Stimulated activated CD8-positive, alpha-beta memory T cell treated with anti-CD3 and anti-CD28 coated beads, Interleukin-15, amount 100 ng/mL, for 1 hour (primary cell): ENCODE measurements at places on chromosomes 3 and 15.

DNA sequence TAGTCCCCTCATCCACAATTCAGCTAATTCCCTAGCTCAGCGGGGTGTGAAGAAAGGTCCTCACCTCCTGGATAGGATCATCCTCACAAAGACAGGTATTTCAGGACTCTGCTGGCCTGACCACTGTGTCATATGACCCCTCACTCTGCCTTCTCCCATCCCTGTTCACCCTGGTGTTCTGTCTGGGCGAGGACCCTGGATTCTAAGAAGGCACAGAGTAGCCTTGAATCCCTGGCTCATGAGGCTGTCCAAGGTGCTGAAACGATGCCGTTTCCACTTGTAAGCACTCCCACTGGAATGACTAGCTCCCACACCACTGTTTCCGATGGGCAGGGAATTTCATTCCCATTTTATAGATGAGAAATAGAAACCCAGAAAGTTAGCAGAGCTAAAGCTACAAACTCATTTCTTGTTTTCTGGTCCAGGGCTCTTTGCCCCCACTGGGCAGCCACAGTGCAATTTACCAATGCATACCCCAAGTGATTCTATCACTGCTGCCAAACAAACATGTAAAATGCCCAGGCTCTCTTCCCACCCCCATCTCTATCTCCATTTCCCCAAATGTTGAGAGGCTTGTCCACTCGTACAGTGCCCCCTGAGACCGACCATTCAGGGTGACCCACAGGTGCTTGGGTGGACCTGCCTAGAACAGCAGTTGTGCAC, 83.2 kb downstream of the RAB11A start:
- DNase-seq: no peak

DNA sequence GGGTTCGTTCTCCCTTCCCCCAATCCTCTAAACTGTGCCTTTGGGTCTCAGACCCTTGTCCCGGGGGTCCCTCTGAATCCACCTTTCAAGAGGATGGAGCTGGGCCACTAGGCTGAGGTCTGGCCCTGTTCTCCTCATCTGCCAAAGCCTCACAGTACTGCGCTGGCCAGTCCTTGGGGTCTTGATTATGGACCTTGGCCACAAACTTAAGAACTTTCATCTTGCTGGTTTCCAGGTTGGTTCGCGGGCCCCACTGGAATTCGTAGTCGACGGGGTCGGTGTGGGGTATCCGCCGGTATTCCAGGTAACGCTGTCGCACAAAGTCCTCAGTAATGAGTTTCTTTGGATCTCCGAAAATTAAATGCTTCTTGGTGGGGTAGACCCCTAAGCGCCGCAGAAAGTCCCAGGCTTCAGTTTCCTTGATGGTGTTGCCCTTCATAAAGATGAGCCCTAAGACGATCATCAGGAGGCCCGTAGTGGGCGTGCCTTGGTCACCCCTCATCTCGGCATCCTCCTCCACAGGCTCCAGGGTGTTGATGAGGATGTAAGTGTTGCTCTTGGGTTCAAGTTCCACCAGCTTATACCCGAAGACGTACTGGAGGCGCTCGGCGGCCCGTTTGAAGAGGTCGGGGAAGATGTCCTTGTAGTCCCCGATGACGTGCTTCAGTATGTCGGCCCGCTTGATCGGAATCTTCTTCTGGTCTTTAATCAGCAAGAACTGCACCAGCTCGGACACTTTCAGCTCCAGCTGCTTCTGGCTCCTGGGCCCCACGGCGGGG, 727 bp downstream of the NSMCE3 start:
- peak; percentile 20 for DNase-seq

- no peak for DNase-seq
These were observed 29.3 kb downstream of the NFKBIZ start for GRCh38 chr3:101878589-101878988.

DNA sequence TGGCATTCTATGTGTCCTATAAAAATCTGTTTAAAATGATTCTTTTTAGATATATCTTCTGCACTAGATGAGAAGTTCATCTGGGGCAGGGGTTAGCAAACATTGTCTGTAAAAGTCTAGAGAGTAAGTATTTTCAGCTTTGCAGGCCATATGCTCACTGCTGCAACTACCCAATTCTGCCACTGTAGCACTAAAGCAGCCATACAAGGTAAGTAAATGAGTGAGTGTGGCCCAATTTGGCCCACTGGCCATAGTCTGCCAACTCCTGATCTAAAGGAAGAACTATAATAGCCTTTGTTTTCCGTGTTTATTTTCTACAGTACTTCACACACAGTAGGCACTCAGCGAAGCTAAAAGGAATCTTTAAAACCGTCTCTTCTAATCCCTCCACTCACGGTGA, 42.3 kb downstream of the DLG1 start:
- no peak for DNase-seq

DNA sequence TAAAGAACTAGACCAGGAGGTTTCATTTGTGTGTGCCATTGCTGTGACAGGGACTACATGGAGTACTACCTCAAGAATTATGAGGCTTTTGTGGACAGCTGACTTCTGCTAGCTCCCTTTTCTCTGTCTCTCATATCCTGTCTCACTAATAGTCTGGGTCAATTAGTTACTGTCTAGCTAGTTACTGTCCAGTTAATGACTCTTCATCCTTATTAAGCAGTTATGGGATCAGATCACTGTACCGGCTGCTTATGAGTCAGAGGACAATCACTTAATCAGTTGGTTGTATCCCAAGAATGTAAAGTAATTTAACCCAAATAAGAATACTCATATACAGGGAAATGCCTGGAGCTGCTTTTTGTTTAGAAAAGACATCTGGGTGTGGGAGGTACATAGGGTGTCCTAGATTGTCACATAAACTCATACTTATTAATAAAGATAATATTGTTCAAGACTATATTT, 158.0 kb downstream of the CDIN1 start:
- DNase-seq: no peak

DNA sequence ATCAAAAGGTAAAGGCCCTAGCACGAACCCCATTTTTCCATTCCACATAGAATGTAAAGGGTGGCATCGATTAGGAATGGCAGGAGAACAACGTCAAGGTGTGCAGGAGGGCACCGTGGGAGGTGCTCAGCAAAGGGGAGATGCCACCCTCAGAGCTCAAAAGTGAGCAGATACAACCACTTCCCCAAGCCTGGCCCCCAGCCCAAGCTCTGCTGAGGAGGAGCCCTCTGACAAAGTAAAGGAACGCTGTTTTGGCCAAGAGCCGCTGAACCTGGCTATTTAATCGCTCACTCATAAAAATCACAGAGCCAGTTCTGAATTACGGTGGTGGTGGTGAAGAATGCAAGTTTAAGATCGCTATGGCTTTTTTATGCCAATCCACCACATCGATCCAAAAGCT, 12.4 kb downstream of the GNB5 start:
- no peak for DNase-seq
